NCI-H524 treated with DMSO at 0.1 percent for 48 hours (cell line): ENCODE measurements at places on chromosomes 12 and 14.

DNA sequence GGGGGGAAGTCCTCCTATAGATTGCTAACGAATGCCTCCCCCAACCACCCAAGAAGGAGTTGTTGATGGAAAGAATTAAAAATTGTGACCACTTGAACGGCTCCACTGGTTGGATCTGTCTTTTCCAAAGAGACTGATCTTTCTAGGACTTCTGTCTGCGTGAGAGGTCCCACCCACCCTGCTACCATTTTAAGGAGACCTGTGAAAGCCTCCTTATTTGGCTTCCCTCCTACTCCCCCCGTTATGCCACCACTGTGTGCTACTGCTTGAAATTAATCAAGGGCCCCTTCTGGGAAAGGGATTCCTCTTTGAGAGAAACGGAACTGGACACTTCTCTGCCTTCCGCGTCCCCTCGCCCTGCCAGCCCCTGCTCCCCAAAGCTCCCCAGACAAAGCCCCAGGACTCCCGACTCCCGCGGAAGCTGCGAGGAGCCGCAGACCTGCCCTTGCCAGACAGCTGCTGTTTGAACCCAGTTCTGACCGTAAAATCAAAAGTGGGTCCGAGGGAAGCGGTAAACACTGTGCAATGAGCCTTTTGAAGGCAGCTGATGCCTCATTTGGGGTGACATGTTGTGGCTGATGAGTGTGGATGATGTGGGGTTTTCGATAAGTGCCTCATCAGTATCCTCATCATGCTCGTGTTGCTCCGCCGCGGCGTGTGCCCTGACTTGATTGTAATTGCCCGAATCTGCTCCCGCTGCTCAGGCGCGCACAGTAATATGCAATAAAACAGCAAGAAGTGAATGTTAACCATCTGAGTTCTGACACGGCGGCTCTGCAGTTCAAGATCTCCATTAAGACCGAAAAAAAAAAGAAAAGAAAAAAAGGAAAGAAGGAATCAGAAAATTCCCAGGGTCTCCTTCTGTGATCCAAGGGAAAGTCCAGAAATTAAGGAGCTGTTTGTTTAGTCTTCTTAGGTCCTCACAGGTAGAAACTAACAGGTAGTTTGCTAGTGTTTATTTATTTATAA, 48.2 kb downstream of the MBIP start:
- DNase-seq: no peak

DNA sequence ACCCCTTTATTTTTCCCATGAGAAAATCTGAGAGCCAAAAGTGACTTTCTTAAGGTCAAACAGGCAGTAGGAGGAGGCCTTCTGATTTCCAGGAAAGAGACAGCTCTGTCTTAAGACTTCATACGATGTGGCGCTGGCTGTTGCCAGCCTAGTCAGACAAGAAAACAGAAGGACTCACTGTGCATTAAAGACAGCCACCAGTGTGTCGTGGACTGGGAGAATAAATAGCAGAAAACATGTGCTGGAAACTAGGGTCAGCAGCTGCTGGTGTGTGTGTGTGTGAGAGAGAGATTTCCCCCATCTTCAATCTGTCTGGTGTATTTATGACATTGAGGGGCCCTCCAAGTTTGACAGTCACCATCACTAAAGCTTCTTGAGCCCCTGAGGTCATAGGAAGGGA, 708.6 kb upstream of the TMEM132C start:
- DNase-seq: no peak

GRCh38 chr12:101051901-101052550, 158.0 kb downstream of the SLC5A8 start:
- no peak for DNase-seq

DNA sequence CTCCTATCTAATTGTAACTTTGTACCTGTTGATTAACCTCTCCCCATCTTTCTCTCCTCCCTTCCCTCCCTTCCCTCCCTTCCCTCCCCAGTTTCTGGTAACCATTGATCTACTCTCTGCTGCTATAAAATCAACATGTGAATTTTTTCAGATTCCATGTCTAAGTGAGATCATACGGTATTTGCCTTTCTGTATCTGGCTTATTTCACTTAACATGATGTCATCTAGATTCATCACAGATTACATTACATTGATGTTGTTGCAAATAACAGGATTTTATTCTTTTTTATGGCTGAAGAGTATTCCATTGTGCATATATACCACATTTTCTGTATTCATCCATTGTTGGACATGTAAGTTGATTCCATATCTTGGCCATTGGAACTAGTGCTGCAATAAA, 68.0 kb upstream of the FBXO33 start:
- DNase-seq: no peak

- DNase-seq: no peak
These were observed 47.4 kb upstream of the MEG3 start for GRCh38 chr14:100778526-100778882.

- no peak for DNase-seq
These were observed 2.1 kb upstream of the OXA1L start for GRCh38 chr14:22764382-22764781.

GRCh38 chr14:21382886-21383847, 652 bp downstream of the SUPT16H start:
- DNase-seq: peak; percentile 52

DNA sequence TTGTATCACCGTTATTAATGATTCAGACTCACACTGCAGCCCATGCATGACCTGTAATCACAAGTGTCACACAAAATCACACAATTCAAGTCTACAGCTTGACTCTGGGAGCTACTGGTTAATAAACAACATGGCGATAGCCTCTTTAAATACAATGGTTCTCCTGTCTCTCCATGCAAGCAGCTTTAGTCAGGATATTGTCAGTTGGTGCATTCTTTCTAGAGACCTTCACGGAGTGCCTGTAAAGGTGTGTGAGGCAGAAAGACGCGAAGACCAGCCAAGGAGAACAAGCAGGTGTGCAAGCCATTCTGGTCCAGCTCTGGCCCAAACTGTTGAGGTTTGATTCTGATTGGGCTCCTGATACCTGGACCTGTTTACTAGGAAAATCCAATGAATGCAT, 40.0 kb upstream of the FOXN3 start:
- no peak for DNase-seq

GRCh38 chr14:61925732-61926435, 163.7 kb downstream of the SNAPC1 start:
- DNase-seq: no peak

DNA sequence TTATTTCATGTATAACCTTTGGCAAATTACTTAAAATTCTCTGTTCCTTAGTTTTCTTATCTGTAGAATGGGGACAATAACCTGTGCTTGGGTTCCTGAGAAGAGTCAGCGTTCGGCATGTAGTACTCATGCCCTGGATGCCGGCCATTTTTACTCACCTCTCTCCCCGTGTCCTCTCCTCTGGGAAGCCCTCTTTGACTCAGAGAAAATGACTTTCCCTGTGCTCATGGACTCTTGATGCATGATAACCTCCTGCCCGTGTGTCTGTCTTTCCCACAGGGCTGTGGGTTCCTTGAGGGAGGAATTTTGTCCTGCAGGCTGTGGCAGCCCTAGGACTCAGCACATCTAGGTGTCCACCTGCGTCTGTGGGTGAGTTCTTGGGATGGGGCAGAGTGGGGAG, 5.8 kb upstream of the C1RL start:
- no peak for DNase-seq

DNA sequence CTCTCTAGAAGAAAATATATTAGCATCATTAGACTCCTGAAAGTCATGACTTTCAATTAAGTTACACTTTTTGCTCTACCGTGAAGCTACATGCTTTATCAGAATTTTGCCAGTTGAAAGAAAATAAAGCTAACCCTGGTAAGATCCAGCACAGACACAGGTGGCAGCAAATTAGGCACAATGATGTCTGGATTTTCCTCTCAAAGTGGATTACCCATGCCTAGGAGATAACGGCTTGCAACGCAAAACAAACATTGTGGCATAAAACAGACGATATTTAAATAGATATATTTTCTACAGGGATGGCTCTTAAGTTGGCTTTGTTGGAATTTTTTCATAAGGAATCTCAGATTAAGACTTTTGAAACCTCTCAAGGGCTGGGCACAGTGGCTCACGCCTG, 33.4 kb downstream of the BCAT1 start:
- no peak for DNase-seq

DNA sequence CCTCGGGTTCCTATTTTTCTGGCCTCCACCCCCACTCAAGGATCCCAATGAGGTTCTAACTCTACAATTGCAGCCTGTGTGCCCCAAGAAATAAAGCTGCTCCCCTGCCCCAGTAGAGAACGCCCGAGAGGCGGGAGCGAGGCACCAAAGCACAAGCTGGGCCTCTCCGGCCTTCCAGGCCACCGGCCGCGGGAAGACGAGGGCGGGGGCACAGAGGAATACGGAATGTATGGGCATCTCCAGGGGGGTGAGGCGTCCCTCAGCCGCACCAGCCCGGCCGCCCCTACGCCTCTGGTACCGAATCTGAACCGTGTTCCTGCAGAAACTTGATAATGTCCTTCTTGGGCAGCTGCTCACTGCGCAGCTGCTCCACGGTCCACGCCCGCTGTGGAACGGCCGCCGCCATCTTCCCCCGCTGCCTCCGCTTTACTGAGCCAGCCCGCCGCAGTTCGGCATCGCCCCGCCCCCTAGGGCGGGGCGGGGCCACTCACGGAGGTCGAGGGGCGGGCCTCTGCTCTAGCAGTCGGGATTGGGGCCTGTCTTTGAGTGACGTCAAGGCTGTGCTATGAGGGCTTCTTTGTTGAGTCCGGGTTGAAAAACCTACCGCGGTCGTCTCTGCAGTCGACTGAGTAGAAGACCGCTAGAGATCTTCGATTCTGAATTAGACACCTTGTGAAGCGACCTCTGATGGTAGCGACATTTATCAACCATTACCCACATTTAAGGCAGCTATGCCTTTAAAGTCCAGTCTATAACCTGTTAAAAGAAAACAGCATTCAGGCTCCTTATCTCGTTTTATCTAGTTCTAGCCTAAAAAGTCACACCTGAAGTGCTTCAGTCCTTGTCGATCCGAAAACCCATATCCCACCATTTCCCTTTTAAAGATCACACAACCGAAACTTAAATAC, at the start of gene FKBP3:
FKBP3 (minus strand) TSS at position 431 of the 908 bp plus-strand sequence; CDS start at position 406, 25 bp downstream.
- DNase-seq: peak; percentile 99

- DNase-seq: no peak
These were observed 9.8 kb upstream of the HHIPL1 start for GRCh38 chr14:99635116-99635515.

GRCh38 chr12:54273981-54274380, 5.9 kb downstream of the CBX5 start:
- no peak for DNase-seq

DNA sequence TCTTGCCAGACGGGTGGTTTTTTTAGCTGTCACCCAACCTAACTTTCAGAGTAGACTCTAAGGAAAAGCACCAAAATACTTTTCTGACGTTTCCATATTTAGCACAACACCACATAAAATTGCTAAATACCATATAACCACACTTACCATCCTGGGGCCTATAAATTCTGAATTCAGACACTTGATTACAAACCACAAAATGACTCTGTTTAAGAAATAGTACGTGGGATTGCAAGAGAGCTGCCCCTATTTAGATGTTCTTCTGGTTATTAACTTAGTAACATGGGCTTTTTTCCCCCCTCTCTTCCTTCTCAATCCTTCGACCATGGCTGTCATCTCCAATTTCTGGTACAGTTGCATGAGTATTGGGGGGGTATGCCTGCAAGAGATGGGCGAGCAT, 287.7 kb downstream of the BMP4 start:
- no peak for DNase-seq

GRCh38 chr14:76581592-76581991, 179.7 kb upstream of the VASH1 start:
- DNase-seq: no peak

DNA sequence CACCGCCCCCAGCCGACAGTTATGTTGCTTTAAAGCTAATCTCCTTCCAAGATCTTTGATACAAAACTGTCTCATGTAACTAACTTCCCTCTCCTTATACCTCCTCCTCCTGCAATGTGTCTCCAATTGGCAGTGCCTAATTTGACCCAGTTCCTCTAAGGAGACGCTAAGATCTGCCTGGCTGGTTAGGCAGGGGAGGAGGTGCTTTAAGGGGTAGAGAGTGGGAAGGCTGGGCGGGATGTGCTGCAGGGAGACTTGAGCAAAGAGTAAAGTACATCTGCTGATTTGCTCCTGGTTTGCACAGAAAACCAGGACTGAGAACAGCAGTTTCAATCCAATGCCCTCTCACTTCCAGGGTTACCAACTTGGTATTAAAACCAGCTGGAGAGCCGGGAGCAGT, 7.4 kb upstream of the IKZF4 start:
- DNase-seq: no peak

GRCh38 chr14:100476012-100476822, 111.0 kb downstream of the BEGAIN start:
- DNase-seq: no peak

- no peak for DNase-seq
These were observed 166.7 kb downstream of the ITPR2 start for GRCh38 chr12:26666286-26666685.

GRCh38 chr12:92550254-92550653, 152.5 kb upstream of the PLEKHG7 start:
- no peak for DNase-seq

GRCh38 chr14:29274890-29275596, 508.5 kb downstream of the FOXG1 start:
- DNase-seq: peak; percentile 99

GRCh38 chr12:112007945-112008344, 5.0 kb downstream of the TMEM116 start:
- DNase-seq: no peak

GRCh38 chr14:103739466-103739792, 23.8 kb downstream of the ZFYVE21 start:
- DNase-seq: no peak

DNA sequence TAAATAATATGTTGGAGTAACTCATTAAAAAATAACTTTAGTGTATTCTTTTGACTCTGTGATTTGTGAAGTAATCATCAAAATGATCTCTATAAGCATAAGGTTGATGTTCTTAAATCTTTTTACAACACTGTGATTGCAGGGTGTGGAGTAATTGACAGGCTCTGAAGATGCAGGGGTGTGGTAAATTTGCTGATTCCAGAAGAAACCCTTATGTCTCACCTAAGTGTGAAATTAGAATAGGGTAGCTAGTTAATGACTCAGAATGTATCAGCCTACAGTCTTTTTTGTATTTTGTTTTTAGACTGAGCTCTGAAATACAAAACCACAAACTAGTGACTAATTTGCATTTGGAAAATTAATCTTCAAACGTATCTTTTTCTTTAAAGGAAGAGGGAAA, 5.9 kb downstream of the PRPF39 start:
- DNase-seq: no peak

GRCh38 chr14:31059152-31059924, 33.2 kb upstream of the STRN3 start:
- peak; percentile 36 for DNase-seq

DNA sequence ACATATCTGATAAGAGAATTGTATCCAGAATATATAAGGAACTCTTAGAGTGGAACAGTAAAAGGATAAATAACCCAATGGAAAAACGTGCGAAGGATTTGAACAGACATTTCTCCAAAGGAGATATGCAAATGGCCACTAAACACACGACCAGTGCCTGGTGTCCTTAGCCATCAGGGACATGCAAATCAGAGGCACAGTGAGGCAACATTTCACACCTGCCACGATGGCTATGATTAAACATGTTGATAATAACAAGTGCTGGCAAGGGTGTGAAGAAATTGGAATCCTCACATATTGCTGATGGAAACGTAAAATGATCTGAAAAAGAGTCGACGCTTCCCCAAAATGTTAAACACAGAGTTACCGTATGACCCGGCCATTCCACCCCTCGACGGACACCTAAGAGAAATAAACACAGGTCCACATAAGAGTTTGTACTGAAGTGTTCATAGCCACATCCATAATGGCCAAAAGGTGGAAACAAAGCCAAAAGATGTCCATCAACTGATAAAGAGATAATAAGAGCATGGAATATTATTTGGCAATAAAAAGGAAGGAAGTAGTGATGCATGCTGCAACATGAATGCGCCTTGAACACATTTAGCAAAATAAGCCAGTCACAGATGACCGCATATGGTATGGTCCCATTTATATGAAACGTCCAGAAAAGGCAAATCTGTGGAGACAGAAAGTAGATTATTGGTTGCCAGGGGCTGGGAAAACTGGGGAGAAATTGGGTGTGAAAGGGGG, 6.3 kb upstream of the TMEM121 start:
- DNase-seq: no peak
